ENCODE measurements at places on chromosomes 3 and 15. TPM values are rescaled to one million over a fixed set of nuclear protein-coding genes. Genes with fewer than 3 reads are reported as not detected.

GRCh38 chr15:59165726-59166125 is 40.9 kb upstream of the LDHAL6B start:
- no peak for DNase-seq

KNG1 gene
- not detected for total RNA-seq

GRCh38 chr3:186060222-186060621 is 48.7 kb downstream of the ETV5 start:
- DNase-seq: no peak

CCR9 gene
- not detected for total RNA-seq

PROS1 gene
- total RNA-seq: 1.6 TPM

CTXND1 gene
- not detected for total RNA-seq

- peak; percentile 49 for DNase-seq
Measured at GRCh38 chr3:34056951-34057390, 258.5 kb downstream of the PDCD6IP start.

- no peak for DNase-seq
Measured at GRCh38 chr3:131582438-131582837, 79.7 kb upstream of the MRPL3 start.

DNA sequence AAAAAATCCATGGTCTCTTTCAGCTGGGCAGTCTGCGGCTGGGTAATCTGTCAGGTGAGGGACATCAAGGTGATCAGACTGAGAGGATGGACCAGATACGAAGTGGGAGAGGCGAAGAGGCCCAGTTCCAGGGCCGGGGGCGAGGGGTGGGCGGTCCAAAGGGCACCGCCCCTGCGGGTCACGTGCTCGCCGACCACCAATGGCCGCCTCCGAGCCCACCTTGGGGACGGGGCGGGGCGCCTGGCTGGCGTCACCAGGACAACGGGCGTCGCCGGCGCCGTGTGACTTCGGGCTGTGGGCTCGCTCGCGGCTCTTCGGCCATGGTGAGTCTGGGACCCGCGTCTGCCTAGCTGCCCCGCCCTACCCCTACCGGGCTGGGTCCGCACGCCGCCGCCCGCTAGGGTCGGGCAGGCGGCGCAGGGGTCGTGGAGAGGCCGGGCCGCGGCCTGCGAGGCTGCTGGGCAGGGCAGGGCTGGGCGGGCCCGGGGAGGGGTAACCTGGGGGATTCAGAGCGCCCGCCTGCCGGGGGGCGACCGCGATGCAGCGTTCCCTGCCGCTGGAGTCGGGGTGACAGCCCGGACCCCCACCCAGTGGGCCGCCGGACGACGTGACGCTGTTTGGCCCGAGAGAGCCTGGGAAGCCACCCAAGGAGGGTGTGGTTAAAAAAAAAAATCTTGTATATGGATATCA is at the start of gene FBXL2:
Gene FBXL2 (plus strand): TSS at position 250 of the 690 bp plus-strand sequence. CDS start 71 bp downstream, at position 321.
- peak; percentile 49 for DNase-seq

DNA sequence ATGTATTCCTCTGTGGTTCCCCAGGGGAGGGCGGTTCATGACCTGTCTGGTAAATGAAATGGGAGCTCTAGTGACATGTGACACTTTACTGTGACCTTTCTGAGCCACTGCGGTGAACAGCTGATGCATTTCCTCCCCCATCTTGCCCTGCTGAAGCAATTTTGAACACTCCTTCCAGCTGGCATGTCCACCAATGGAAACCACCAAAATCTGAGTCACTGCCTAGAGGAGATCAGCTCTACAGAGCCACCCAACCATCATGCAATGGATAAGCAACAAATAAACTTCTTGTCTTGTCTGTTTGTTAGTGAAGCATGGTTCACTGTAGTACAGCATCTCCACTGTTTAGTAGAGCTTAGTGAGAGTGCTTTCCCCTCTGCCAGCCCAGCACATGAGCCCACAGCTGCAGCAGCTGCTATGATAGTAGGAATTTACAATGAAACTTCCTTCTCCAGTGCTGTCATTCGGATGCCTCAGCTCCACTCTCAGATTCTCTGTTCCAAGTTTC is 479.4 kb downstream of the NTRK3 start:
- DNase-seq: peak; percentile 95

- DNase-seq: peak; percentile 95
Measured at GRCh38 chr3:113746548-113747282, at the start of gene ATP6V1A. Gene ATP6V1A, plus strand, starts transcription at chr3:113747035. Its CDS starts 31,719 bp downstream, at chr3:113778754.

ANKRD63 gene
- under 0.01 TPM for total RNA-seq

IGF2BP2 gene
- total RNA-seq: 126 TPM

DNA sequence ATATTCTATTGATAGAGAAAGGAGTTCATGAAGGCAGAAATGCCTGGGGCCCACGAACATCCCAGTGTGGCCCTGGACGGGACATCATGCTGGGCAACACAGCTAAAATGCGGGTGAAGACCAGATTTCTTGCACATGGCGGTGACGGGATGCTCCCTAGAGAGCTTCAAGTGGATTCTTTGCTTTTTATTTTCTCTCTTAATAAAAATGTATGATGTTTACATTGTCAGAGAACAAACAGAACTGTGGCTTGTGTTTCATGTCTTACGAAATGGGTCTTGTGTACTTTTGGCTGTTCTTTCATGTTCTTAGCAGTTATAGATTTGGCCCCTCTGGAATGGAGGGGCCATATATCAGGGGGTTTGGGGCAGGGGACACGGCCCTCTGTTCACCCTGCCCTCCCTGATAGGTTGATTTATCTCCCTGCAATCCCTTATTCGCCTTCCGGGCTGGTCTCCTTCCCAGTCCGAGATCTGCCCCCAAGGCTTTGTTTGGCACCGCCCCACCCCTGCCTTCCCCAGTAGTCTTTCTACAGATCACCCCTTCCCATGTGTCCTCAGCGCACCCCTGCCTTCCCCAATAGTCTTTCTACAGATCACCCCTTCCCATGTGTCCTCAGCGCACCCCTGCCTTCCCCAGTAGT is 68.7 kb upstream of the CGNL1 start:
- no peak for DNase-seq

DNA sequence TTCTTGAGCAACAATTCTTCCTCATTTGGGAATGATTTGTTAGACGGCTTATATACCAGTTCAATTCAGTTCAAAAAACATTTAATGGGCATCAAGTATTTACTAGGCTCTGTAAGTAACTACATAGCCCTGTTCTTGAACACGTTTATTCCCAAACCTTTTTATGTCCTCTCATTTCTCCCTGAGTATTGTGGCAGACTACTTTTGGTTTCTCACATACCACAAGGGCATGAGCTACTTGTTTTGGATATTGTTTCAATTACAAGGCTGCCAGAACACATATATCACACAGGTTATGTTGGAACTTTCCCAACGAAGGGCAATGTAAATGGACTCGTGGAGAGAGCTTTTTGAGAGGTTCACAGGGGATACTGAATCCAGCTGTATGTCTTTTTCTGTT is 363.8 kb upstream of the NAALADL2 start:
- peak; percentile 8 for DNase-seq

MFAP1 gene
- 28.5 TPM for total RNA-seq

GRCh38 chr15:91854639-91854990 is 1.1 kb downstream of the SLCO3A1 start:
- DNase-seq: no peak

- peak; percentile 71 for DNase-seq
Measured at GRCh38 chr3:170506556-170506955, 79.3 kb downstream of the SLC7A14 start.

- peak; percentile 70 for DNase-seq
Measured at GRCh38 chr3:170692720-170693119, 106.8 kb upstream of the SLC7A14 start.

DNA sequence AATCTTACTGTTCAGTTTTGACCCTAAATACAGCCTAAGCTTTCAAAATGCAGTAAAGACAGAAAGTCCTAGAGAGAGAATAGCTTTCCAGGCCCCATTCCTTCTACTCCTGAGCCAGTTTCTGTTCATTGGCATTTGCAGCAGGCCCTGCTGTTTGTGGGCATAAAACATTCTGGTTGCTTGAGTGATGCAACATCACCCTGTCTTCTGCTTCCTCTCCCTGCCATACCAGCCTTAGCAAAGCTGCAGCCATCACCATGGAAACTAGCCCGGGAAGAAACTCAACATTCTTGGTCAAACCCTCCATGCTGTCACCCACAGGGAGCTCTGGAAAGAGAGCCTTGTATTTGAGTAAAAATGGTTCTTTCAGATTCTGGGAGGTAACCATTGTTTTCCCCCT is 325.7 kb downstream of the MAGI1 start:
- peak; percentile 79 for DNase-seq

PAQR5 gene
- 2.7 TPM for total RNA-seq

GRCh38 chr3:71560665-71561064 is 22.9 kb downstream of the FOXP1 start:
- peak; percentile 20 for DNase-seq

DNA sequence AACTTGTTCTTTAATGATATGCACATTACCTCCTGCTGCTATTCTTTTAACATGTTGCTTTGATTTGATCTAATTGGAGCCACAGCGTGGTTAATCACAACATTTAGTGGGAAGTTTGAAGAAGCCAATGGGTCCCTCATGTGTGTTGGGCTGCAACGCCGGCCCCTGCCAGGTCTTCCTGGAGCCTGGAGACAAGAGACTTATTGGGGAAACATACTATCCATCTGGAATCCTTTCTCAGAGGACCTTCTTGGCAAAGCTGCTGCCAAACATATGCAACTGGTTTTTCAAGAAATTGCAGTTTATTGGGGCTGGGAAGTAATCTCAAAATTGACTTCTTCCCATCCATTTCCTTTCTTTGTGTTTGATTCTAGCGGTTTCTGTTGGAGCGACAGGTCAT is 396.3 kb upstream of the PROK2 start:
- DNase-seq: no peak

- DNase-seq: peak; percentile 20
Measured at GRCh38 chr3:78912687-78913086, 855.1 kb downstream of the ROBO1 start.

DNA sequence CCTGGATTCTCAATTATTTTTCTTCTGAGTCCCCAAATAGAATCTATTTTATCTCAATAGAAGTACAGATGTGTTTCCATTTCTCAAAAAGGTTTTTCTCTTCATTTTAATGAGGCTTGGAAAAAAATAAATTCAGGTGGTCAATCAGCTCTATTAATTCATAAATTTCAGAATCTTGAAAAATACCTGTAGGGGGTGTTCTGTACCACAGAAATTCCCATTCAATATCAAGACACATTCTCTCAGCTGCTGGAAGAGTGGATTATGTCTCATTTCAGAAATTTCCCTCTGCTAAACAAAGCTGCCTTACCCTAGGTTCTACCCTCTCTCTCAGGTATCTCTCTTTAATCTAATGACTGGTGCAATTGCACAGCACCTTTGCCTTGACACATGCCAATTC is 1121.2 kb downstream of the SI start:
- DNase-seq: no peak

DNA sequence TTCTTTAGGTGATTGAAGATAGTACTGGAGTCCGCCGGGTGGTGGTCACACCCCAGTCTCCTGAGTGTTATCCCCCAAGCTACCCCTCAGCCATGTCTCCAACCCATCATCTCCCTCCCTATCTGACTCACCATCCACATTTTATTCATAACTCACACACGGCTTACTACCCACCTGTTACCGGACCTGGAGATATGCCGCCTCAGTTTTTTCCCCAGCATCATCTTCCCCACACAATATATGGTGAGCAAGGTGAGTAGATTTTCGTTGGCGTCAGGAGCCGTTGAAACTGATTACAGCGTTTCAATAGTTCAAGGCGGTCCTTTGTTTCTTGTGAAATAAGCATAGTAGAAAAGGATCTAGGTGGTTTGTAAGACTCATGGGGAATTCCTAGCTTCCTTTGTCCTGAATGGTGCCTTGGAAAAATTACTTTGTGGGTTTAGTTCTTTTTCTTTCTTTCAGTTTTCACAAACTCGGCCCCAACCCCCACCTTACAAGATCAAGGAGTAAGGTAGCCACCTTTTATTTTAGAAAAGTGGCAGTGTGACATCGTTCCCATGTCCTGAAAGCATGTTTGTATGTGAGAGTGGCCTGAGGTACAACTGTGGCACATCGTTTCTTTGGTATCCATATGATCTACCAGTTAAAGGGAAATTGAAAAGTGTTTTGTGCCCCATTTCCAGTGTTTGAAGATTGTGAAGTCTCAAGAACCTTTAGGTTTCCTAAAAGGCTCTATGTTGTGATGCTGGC is 200.6 kb downstream of the GHSR start:
- DNase-seq: no peak

DNA sequence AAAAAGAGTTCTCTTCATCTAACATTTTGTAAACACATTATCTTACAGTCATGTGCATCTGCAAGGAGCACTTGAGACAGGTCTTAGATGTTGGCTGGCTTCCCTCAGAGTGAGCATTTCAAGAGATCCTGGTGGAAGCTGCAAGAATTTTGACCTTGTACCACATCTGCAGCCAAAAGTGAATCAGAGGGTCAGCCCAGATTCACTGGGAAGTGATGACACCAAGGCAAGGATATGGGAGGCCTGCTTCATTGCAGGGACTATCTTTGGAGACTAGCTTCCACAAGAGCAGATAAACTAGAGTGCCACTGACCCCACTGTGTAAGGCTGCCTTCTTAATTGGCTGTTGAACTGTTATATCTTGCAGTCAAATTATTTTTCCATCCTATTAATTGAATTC is 21.3 kb upstream of the GADL1 start:
- DNase-seq: no peak

SEMA3G gene
- not detected for total RNA-seq

LMAN1L gene
- not detected for total RNA-seq

GRCh38 chr3:5021116-5022092 is 42.2 kb downstream of the BHLHE40 start:
- DNase-seq: peak; percentile 83

DNA sequence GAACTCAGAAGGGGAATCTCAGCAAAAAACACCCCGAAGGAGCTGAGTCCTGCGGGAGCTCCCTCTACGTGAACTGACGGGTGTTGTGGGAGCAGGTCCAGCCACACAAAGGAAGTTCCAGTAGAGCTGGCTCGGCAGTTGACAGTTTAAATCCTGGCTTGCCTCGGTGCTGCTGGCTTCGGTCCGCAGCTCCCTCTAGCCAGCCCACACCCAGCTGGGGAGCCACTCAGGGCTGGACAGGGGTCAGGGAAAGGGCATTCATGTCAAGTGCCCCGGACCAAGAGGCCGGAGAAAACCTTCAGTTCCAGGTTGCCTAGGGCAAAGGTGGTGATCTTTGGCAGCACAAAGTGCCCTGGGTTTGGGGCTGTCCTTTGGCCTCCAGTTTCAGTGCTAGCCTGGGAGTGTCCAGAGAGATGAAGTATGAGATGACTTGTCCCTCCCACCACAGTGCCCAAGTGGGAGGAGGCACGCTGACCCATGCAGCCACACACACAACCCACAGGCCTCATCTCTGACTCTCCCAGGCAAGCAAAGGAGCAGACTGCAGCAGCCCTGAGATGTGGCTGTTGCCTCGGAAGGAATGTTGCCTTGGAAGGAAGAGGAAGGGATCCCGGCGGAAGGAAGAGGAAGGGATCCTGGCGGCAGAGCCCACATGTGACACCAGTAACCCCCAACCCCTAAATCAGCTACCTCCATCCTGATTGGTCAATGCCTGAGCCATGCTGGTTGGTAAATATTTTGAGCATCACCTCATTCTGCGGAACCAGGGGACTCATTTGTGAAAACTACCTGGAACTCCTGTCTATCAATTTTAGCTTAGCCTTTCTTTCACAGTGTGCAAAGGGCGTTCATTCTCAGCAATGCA is 13.9 kb upstream of the ANPEP start:
- peak; percentile 71 for DNase-seq

Measured in IMR-90 (cell line).